ENCODE measurements at places on chromosomes 2 and 18. TPM values are rescaled to one million over a fixed set of nuclear protein-coding genes. Genes with fewer than 3 reads are reported as not detected.

Gene ITGA4
- total RNA-seq: 86.3 TPM

Gene STARD6
- total RNA-seq: 0.28 TPM

Gene CCDC141
- total RNA-seq: 0.19 TPM

Gene LYPD6B
- total RNA-seq: 0.56 TPM

Gene RAB3GAP1
- 94.1 TPM for total RNA-seq

Gene CCDC178
- 0.28 TPM for total RNA-seq

Gene ALKAL2
- not detected for total RNA-seq

Gene CDH7
- total RNA-seq: not detected

Gene CMPK2
- total RNA-seq: 0.38 TPM

Gene GPBAR1
- total RNA-seq: 0.19 TPM

Gene CPO
- total RNA-seq: under 0.01 TPM

Gene NIF3L1
- total RNA-seq: 25.4 TPM

Gene NT5DC4
- not detected for total RNA-seq

All from regular cardiac myocyte (primary cell).